Activated CD8-positive, alpha-beta memory T cell treated with anti-CD3 and anti-CD28 coated beads for 4 hours (primary cell): ENCODE measurements at places on chromosomes 5 and 9.
A peak's percentile ranks its signal among the peaks of the same experiment; 100 is the strongest.

DNA sequence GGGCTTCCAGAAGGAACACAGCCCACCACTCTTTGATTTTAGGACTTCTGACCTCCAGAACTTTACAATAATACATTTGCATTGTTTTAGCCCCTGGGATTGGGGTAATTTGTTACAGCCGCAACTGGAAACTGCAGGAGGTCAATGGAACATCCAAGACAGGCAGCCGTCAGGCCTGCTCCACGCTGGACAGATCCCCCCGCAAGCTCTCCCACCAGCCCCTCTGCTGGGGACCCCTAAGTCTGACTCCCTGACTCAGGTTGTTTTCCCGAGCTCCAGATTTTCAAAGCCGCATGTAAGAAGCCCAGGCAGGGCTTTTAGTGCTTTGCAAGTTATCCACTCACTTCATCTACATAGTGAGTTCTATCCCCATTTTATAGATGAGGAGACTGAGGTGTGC lies 127.6 kb downstream of the PAX5 start:
- DNase-seq = no peak

GRCh38 chr9:126802318-126803059 lies 2.4 kb upstream of the ZBTB43 start:
- no peak for DNase-seq

DNA sequence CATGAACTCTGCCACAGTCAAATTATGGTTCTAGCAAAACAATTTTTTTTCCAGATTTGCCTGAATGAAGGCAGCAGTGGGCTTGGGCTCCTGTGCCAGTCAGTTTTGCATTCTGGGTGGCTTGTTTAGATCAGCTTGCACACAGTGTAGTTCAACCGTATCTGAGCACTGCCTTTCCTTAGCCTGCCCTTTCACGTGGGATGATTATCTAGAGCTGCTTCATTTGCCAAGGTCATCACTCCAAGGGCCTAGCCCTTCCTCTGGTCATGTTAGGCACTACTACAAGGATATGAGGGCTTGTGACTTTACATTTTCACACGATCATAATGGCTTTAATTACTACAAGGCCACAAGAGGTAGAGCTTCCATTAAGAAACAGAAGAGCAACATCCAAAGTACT lies 150.6 kb upstream of the EFNA5 start:
- DNase-seq = no peak

DNA sequence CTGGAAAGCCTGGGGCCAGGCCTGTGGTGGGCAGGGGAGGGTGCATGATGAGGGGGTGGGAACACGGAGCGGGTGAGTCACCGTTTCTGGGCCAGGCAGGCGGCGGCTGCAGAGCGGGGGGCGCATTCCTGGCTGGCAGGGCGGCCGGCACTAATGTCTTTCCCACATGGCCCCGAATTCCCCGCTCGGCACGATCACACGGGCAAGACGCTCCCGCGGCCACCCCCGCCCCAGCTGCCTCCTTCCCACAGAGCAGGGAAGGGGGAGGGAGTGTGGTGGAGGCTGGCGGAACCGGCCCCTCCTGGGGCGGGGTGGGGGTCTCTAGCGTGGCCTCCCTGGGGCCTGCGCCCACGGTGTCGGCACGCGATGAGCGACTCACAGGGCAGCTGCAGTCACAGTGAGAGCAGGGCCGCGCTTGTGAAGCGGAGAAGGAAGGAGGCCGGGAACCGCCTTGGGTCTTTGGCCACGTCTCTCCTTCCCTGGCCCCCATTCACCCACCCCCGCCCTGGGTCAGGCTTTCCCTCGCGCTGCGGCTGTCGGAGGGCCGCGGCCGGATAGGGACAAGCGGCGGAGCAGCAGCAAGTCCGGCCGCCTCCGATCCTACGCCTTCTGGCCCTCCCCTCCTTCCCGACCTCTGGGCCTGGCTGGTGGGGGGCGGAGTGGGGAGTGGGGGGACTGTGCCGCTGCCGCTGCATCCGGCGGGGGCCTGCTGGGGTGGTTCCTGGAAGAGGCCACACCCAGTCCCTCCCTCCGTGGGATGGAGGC lies 48.9 kb downstream of the CXXC5 start:
- DNase-seq = peak; percentile 26
